Left cardiac atrium (tissue), 4 donors: ENCODE measurements at places on chromosomes 4 and X. TPM values are rescaled to one million over a fixed set of nuclear protein-coding genes. Genes with fewer than 3 reads are reported as not detected.

The ZNF630 gene
- total RNA-seq = 1.7 TPM

The SMC1A gene
- total RNA-seq = 42.8 TPM

DNA sequence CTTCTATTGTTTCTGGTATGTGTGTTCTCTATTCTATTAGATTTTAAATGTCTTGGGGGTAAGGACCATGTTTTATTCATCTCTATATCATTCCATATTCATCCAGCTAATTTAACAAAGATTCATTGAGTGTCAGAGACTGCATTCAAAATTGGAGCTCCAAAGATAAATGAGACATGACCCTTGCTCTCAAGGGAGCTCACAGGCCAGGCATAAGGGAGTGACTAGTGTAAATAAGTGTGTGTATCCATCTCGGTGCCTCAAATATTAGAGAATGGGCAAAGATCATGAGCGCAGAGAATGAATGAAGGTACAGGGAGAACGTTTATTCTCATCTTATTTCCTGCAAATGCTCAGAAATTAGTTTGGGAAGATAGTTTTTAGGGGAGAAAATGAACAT is 150.1 kb upstream of the CASK start:
- no peak for DNase-seq

DNA sequence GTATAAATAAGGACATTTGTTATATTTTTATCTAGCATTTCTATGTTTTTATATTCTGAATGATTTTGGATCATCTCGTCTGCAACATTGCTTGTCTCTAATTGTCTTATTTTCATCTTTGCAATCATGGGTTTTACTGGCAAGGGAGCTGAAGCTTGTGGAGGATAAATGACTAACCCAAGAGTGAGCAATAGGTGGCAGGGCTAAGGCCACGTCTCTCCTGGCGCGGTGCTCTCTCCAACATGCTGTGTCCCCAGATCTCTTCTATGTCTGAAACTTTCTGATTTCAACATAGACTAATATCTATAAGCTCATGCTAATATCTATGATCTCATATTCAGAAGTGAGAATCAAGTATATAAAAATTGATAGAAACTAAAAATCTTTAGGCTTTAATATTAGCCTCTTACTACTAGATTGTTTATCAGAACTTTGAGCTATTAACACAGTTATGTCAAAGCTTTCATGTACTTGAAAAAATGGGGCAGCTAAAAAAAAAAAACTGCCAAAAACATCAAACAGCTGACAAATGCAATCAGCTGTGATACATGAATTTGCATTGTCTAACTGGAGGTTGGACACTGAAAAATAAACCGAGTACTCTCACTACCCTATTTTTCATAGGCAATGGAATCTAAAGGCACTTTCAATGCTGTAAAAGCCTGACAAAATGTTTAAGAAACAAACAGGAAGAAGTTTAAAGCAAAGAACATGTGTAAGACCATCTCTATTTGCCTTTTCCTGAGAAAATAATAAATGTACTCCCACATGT is 169.2 kb downstream of the TMA16 start:
- no peak for DNase-seq

GRCh38 chr4:112270640-112271421 is 14.9 kb downstream of the TIFA start:
- no peak for DNase-seq

DNA sequence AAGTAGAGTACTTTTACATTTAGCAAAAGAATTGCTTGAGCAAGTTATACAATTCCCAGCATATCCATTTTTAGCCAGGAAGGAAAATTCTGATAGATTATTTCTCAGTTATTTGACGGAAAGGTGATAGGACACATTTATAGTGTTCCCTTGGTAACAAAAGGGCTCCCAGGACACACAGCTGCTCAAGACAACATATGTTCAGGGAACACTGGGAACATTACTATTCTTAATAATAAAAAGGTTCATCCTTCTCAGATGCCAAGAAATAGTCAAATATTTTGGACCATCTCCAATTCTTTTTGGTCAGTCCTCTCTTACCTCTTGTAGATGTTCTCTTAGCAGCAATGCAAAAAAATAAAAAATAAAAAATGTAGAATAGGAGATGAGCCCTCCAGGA is 66.8 kb upstream of the SMAD1 start:
- no peak for DNase-seq
